ENCODE measurements at places on chromosomes 5 and 9. TPM values are rescaled to one million over a fixed set of nuclear protein-coding genes. Genes with fewer than 3 reads are reported as not detected.

DNA sequence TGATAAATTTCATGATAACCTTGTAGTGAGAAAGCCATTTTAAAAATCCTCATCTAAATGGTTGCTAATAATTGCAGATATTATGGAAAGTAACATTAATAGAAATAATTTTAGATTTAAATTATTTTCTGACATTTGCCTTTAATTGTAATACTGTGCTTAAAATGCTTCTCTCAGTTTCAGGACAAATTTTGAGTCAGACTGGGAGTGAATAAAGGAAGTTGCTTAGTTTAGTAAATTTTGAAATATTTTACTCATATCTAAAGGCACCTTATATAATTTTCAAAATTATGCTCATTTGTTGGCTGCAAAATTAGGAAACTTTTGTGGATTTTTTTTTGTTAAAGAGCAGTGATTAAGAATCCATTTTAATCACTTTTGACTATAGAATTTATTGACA lies 93.8 kb downstream of the CSNK1G3 start:
- no peak for ATAC-seq

The BARX1 gene
- total RNA-seq, result 1.3 TPM

The PHF24 gene
- not detected for total RNA-seq

DNA sequence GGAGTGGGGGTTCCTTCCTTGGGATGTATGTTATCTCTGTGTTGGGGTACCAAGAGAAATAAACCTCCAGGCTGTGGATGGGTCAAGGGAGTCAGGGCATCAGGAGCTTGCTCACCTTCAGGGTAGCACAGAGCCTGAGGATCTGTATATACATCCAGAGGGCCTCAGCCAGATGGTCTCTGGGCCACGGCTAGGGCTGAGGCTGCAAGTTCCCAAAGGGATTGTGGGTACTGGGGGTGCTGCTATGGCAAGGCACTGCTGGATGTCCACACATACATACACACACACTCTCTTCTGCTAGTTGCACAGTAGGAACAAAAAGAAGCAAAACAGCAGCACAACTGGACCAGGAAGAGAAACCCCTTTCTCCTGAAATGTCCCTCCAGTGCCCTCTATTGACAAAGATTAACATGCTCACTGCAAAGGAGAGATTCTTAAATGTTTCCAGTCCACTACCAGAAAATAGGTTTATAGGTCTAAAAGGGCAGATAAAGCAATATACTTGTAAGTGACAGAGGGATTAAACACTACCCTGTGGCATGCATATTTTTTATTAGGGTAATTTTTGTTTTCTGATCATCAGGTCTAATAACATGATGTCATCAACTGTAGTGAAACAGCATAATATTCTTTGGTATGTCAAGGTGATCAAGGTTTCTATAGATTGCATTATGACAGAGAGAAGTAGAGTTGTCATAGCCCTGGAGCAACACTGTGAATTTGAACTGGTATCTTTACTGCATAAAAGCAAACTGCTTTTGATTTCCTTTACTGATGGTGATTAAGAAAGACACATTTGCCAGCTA lies 56.3 kb upstream of the KCNN2 start:
- no peak for ATAC-seq

DNA sequence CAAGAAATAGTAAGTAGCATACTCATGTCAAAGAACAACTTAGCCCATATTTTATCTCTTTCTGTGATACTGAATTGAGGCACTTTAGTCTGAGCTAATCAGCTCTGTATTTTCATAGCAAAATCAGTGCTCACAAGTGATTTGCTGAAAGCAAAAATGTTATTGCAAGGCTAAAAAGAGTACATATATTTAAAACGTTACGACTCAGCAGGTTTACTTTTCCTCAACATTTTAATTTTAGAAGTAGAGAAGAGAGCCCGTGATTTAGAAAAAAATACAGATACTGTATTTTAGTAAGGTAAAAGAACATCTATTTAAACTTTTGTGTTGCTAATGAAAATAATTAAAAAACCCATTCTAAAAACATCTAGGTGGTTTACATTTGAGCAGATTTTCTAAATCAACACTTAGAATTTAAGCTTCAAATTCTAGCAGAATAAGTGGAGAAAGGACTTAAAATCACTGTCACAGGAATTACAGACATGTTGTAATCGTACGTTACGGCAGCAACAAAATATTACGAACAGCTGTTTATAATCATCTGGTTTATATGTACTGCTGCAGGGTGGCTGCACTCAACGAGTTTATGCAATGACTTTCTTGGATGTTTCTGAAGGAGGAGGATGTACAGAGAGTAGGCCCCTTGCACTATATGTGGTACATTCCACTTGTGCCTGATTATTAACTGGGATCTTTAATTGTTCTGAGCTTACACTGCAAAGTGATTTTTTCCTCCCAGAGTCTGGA lies 20.1 kb downstream of the SREK1 start:
- no peak for ATAC-seq

DNA sequence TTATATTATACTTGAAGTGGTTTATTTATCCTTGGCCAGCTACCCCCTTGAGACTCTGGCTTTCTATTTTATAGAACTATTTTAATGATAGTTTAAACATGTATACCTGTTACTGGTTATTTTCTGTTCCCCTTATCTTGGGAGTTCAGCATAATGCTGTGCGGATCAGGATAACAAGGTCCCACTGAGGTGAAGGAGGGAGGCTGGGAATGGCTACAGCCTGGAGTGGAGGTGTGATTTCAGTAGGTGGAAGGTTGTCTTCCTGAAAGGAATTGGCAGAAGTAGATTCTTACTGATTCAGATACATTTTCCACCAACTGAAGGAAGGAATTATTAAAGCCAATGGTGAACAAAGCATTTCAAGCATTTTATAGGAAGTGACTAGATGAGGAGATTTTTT lies 38.9 kb downstream of the PAM start:
- no peak for ATAC-seq

DNA sequence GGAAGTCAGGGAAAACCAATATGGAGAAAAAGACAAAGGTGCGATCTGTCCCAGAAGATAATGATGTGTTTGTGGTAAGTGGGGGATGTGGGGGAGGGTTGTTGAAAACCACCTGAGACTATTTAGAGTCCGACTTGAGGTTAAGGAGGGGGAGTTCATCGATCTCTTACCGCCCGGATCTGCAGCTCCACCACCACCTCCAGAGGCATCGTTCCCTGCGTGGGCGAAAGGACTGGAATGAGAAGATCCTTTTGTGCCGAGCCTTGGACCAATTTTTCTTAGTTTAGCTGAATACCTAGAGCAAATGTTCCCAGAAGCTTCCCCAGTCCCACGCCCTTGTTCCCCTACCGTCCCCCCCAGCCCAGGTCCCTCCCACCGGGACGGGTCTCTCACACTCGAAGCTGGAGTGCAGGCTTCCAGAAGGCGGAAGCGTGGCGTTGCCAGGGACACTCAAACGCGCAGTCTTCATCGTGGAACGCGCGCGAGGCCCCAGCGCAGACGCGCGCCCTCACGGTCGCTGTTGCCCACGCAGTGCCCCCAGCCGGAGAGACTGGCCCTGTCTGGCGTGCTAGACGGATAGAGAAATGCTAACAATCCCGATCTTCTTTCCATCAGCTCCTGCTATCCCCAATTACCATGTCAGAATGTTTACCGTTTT lies at the start of gene SPATA6L:
Gene SPATA6L (minus strand): TSS at position 439 of the 658 bp plus-strand sequence. CDS start 230 bp downstream, at position 209.
- peak; percentile 38 for ATAC-seq

- no peak for ATAC-seq
Observed at GRCh38 chr5:157369507-157369906, 90.5 kb upstream of the NIPAL4 start.

DNA sequence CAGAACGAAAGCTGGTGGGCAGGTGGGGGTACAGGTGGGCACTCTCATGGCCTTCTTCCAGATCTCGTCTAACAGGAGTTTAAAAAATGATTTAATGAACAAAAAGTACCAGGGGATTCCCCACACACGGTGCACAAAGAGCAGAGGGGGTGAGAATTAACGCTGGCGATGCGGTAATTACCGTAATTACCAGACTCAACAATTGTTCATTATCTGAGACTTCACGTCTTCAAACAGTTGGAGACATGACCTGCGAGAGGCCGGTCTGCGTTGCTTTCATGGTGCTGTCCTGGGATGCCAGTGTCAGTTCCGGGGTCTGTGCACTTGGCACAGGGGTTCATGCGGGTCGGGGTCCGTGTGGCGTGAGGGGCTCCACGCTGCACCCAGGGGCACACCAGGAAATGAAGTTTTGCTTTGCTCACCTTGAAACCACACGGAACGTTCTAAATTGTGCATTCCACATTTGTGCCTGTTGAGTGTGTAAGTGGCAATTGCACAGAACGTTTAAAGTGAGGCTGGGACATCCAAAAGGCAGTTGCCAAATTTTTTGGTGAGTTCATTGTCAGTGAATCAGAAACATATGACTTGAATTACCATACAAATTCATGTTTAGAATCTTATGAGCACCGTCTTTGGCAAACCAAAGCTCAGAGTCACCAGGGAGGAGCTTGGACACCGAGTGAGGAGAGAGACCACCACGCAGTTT lies 256.4 kb upstream of the IRX1 start:
- ATAC-seq, result no peak

GRCh38 chr5:168434001-168434400 lies 52.3 kb upstream of the RARS1 start:
- ATAC-seq, result no peak

DNA sequence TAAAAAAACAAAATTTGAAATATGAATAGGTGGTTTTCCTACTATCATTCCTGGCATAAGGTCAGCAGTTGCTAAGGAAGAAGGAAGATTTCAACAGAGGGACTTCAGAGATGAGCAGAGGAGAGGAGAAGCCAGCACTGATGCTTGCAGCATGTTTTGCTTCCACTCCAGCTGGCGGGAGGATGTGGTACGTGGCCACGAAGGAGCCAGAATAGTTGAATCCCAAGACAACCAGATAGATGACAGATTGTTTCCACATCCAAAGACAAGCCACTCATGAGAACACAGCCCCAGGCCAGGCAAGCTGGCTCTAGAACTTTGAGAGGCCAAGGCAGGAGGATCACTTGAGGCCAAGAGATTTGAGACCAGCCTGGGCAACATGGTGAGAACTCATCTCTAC lies 15.1 kb downstream of the TIMD4 start:
- ATAC-seq, result peak; percentile 51
